Head of caudate nucleus (tissue), 42 donors: ENCODE measurements at places on chromosomes 7 and 10.

DNA sequence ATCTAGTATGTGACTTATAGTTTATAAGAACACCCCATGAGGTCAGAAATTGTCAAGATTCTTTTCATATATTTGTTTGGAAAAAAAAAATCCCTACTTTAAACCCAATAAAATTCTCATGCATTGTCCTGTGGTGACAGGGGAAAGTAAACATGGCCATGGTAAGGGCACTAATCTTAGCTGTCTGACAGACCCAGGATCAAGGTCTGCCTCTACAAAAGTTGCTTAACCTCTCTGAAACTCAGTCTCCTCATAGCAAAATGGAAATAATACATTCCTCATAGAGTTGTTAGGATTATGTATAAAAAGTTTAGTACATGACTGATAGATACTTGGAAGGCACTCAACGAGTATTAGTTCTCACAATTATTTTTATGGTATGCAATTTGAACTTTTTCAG is 22.3 kb upstream of the AKAP9 start:
- no peak for DNase-seq

DNA sequence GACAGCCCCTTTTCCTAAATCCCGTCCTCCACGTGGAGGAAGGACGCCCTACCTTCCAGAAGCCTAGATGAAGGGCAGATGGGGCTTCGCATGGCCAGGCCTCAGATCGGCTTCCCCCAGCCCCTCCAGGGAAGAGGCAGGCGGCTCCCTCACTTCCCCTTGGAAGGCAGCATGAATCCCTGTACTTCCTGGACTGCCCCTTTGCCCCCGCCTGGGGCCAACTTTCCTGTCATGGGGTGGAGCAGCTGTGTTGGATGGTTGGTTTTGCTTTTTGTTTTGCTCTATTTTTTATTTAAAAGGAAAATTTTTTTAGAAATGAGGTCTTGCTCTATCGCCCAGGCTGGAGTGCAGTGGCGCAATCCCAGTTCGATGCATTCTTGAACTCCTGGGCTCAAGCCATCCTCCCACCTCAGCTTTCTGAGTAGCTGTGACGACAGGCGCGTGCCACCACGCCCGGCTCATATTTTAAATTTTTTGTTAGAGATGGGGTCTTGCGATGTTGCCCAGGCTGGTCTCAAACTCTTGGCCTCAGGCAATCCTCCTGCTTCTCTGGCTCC is 27.2 kb downstream of the GTF2IRD1 start:
- DNase-seq = no peak

- DNase-seq = no peak
Measured at GRCh38 chr10:53754596-53755250, 982.1 kb upstream of the MBL2 start.

- DNase-seq = no peak
Measured at GRCh38 chr10:80413271-80413996, 5.1 kb downstream of the PRXL2A start.

DNA sequence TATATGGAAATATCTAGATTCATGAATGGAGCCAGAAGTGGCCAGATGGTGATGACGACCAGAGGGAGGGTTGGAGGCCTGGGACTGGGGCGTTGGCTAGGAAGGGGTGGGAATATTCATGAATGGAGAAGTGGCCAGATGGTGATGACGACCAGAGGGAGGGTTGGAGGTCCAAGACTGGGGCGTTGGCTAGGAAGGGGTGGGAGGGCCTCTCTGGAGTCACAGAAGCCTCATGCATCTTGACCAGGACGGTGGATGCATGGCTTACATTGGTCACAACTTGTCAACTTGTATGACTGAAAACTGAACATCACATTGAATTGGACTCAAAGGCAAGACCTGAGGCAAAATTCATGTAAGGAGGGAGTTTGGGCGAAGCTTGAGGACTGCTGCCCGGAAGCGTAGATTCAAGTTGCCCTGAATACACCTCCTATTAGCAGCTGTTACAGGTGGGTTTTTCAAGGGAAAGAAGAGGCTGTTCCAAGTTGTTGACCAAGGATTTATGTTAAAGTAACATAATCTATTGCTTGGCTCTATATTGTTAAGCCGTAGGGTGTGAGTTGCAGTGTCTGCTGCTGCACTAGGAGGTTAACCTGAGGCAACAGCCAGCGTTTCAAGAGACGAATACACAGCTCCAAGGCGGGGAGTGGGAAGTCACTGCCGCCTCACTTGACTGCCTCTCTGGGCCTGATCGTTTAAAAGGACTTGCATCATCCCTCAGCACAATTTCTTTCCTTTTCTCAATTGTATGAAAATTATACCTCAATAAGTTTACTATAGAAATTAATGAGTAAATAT is 55.1 kb upstream of the FAM20C start:
- no peak for DNase-seq

GRCh38 chr10:98300526-98301229 is 32.7 kb upstream of the LOXL4 start:
- no peak for DNase-seq

- no peak for DNase-seq
Measured at GRCh38 chr7:153188630-153189029, 429.1 kb downstream of the ACTR3B start.

GRCh38 chr10:109996766-109997171 is 11.0 kb upstream of the ADD3 start:
- DNase-seq = no peak
